Uterus (tissue), 4 donors: ENCODE measurements at places on chromosomes 12 and 14.

GRCh38 chr14:40058901-40059897 lies 627.0 kb upstream of the FBXO33 start:
- DNase-seq: no peak

DNA sequence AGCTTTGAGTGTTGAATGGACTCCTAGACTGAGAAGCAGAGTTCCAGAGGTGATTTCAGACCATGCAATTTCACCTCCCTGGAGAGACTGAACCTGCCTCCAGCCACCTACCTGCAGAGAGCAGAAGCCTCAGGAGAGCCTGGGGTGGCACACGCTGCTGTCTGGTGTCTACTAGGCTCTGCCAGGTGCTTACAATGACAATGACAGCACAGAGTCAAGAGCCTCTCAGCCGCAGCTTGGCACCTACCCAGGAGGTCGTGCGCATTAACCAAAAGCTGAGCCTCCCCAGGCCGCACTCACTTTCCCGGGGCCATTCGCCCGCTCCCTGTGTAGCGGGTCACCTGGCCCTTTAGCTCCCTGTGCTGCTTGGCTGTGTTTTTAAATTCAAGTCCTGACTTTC lies 63.2 kb downstream of the TESC start:
- no peak for DNase-seq

DNA sequence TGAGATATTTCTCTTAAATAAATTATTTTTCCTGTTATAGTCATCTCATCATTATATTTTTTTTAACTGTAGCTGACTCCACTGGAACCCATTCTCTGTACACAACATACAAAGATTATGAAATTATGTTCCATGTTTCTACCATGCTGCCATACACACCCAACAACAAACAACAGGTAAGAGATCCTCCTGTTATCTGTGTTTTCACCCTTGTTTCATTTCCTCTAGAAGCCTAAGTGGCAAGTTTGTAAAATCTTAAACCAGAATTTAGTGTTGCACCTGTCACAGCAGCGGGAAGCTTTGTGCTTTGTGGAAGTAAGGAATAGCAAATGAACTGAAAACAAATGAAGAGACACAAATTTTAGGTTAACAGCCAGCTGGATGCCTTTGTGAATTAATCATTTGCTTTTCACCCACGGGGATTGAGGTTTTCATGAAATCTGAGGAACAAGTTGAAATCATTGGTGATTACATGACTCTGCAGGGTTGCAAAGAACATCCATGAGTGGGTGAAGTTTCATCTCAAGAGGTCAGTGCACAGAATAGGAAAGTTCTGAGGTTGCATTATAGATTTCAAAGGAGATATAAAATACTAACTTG lies 273.9 kb upstream of the RGS6 start:
- DNase-seq: no peak

DNA sequence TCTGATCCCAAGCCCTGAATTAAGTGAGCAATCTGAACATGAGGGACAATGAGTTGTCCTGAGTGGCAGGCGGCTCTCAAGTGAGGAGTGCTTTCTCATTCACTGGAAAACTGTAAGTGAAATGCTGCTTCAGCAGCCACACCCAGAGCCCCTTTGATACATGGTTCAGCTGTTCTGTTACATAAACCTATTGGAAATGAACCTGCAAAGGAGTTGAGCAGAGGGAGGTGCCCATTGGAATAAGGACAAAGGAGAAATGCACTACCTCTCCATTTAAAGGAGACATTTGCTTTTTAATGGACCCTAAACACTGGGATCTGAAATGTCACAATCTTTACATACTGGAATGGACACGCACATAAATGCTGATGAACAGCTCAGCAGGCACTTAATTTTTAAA lies 169.9 kb downstream of the CACNA1C start:
- DNase-seq: no peak

GRCh38 chr14:30874999-30875787 lies 834 bp downstream of the COCH start:
- no peak for DNase-seq

- DNase-seq: no peak
These were observed 143.0 kb upstream of the CPNE8 start for GRCh38 chr12:39048395-39048794.

GRCh38 chr12:28893856-28894255 lies 255.2 kb upstream of the FAR2 start:
- no peak for DNase-seq

- DNase-seq: no peak
These were observed 34.4 kb upstream of the GALNT9 start for GRCh38 chr12:132363661-132364347.

DNA sequence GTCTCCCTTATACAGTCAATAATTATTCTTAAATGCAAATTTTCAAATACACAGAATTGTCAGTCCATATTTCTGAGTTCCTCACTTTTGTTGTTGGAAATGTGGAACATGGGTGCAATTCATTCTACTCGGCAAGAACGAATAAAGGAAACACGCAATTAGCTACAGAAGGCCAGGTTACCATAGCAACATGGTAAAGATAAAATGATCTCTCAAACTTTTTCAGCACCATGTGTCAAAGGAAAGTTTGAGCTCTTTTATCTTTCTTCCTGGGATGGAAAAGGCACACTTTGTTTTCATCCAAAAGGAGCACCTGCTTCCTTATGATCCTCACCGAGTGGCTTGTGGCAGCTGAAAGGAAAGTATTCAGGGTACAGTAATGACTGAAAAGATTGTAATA lies 595.0 kb downstream of the RPS29 start:
- no peak for DNase-seq

- no peak for DNase-seq
These were observed 81.6 kb downstream of the RGS6 start for GRCh38 chr14:72013721-72014345.

GRCh38 chr14:99425272-99425681 lies 55.4 kb downstream of the SETD3 start:
- no peak for DNase-seq

DNA sequence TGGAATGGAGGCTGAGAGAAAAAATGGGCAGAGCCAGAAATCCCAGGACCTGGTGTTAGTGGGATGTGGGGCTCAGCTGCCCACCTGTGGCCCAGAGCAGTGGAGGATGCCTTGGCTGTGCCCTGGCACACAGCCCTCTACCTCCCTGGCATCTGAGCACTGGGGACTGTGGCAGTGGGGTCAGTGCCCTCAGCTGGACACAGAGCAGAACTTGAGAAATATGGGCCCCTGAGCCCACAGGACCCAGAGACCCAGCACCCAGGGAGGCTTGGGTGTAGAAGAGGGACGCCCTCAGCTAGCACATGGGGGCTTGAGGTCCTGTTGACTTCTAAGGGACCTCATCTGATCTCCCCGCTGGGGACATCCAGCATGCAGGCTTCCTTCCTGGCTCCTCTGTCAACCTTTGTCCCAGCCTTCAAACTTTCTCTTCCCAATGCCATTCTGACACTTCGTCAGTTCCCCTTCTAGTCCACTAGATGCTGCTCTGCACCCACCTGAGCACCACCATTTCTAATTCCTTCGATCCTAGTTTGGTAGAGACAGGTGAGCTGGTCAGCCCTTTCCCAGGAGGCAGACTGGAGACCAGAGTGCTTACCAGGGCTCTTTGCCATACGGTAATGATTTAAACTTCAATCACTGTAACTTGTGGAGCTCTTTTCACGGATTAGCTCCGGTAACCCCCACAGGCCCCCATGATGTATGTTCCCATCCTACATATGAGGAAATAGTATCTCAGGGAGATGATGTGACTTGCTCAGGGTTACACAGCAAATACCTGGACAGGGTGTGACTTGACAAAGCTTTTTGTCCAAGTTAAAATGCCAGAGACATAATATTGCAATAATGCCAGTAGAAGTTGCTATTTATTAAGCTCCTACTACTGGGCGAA lies 143.7 kb downstream of the ASCL4 start:
- no peak for DNase-seq

- no peak for DNase-seq
These were observed 250.5 kb upstream of the SOX5 start for GRCh38 chr12:24200010-24200409.

GRCh38 chr14:67426983-67427606 lies 15.1 kb upstream of the PLEK2 start:
- peak; percentile 54 for DNase-seq

- no peak for DNase-seq
These were observed 296.5 kb upstream of the TMEM132C start for GRCh38 chr12:127970491-127970890.

DNA sequence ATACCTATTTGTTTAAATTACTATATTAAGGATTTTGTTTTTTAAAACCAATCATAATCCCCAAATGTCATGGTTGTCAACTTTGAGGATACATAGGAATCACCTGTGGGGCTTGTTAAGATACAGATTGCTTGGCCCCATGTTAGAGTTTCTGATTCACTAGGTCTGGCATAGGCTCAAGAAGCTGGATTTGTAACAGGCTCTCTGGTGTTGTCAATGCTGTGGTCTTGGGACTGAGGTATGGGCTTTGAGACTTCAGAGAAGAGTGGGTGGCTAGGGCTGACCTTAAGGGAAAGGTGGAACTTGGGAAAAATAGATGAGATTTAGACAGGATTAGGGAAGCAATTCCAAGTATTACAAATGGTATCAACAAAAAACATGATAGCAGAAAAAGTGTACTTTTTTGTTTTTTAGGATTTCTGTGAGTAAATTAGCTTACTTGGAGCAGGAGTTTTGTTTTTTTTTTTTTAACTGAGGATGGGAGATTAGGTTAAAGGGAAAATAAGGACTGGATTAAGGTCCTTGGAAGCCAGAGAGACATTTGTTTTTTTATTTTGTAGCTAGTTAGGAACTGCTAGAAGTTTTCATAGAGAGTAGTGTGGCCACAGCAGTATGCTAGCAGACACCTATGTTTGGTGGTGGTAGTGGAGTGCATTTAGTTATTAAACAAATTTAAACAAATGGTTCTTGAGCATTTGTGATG lies 88.6 kb downstream of the RAD51B start:
- peak; percentile 60 for DNase-seq

DNA sequence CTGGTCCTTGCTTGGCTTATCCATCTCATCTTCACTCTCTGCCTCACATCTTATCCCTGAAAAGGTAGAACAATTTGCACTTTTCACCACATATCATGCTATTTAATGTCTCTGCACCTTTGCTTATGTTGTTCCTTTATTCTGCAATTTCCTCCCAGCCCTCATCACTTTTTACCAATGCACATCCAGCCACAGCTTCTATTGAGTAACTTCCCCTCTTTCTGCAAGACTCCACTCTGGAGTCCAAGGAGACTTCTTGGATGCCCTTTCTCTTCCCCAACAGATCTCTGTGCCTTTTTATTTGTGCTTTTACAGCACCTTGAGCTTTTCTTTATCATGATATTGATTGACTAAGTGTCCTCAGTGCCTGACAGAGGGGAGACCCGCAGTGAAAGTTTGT lies 797.1 kb downstream of the VRK1 start:
- no peak for DNase-seq

DNA sequence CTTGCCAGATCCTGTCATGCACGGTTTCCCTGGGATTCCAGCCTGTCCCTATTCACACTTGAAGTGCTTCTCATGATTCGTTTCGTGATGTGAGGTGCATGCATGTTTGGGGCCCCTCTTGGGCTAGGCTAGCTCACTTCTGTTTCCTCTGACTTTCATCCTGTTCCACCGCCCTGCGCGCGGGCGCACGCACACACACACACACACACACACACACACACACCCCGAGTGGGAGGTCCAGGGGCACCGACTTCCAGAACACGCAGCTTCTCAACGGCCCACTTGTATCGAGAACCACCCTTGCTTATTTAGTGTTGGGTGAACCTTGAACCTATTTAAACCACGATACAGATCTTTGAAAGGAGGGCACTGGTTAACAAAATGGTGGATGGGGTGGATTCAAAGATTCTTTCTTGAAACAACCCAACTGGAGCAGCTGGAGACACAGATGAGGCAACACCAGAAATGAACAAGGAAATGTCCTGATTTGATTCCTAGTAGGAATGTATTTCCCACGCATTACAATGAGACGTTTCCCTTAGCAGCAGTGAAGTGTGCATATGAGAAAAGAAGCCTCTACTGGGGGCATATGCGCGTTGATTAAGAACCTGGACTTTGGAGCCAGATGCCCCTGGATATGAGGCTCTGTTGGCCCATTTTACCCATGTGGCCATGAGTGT lies 16.3 kb downstream of the ELK3 start:
- DNase-seq: no peak

DNA sequence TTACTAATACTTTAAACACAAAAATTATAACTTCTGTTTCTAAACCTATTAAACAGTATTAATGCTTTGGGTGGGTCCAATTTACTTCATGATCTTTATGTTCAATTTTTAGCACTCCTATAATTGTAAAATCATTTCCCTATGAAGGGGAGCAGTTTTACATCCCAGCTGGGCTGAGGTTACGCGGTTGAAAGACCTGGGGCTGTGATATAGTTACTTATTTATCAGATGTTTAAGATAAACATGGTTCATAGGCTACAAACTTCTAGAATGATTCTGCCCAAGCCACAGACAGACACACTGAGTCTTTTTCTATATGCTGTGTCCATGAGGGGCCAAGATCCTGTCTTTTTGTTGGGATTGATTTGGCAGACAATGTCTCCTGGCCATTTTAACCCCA lies 44.4 kb downstream of the DYRK2 start:
- no peak for DNase-seq

DNA sequence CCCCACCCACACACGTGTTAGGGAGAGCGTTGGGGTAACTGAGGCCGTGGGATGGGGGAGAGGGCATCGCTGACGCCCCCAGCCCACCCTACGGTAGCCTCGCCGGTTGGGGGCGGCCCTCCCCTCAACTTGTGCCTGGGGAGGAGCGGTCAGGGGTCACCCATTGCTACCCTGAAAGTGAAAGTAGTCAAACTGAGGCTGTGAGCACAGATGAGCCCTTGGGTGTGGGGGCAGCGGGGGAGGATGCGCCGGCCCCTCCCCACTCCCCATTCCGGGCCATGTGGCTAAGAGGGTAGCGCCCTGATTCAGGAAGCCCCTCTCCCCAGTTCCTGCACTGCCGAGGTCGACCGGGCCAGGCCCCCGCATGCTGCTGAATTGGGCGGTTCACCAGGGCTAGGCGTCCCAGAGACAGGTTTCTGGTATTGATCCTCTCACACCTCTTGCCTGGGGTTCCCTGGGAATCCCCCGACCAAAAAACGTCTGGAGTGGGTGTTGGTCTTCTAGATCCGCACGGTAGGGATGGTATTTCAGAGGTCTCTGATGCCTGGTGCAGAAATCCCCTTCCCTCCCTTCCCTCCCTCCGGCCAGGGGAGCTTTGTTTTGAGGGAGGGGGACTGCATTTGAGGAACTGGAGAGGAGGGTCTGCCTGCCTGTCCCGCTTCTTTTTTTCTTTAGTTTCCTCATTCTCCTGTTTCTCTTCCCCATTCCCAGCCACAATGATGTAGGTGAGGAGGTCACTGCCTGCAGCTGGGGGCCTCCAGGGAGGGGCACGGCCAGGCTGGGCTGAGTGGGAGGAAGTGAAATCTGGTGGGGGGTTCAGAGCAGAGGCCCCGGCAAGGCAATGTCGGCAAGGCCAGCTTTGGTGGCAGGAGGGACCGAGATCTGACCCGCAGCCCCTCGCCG lies 1.0 kb downstream of the SH2B3 start:
- DNase-seq: no peak

GRCh38 chr14:70898111-70898745 lies 9.0 kb upstream of the PCNX1 start:
- DNase-seq: no peak

GRCh38 chr14:51462706-51463105 lies 189.0 kb upstream of the FRMD6 start:
- no peak for DNase-seq
